ENCODE measurements at places on chromosomes 1 and 21.

DNA sequence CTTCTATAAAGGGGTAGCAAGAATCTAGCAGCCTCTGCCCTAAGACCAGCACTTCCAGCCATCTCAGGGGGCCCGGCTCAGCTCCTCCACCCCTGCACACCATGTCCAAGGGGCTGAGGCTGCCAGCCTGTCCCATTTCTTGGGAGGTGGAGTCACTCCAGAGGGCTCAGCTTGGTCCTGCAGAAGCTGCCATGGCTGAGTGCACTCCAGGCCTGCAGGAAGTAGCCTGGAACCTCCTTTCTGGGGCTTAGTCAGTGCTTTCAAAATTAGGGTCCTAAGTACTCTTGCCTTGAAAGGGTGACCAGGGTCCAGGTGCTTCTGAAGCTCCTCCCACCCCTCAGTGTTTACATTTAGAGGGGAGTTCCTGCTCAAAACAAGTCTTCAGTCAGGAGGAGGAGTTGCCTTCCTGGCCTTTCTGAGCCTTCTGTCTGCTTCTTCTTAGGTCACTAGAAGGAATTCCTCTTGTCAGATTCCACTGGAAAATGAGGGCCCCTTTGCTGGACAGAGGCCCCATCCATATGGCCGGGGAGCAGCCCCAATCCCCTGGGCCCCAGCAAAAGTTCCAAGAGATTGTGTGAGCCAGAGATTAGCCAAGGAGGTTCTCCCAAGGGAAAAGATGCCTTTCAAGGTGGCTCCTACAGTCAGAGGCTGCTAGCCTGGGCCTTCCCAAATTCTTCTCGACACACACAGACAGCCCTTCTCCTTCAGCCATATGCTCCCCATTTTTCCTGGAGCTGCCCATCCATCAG, 128.1 kb upstream of the VAMP3 start:
- no peak for DNase-seq

DNA sequence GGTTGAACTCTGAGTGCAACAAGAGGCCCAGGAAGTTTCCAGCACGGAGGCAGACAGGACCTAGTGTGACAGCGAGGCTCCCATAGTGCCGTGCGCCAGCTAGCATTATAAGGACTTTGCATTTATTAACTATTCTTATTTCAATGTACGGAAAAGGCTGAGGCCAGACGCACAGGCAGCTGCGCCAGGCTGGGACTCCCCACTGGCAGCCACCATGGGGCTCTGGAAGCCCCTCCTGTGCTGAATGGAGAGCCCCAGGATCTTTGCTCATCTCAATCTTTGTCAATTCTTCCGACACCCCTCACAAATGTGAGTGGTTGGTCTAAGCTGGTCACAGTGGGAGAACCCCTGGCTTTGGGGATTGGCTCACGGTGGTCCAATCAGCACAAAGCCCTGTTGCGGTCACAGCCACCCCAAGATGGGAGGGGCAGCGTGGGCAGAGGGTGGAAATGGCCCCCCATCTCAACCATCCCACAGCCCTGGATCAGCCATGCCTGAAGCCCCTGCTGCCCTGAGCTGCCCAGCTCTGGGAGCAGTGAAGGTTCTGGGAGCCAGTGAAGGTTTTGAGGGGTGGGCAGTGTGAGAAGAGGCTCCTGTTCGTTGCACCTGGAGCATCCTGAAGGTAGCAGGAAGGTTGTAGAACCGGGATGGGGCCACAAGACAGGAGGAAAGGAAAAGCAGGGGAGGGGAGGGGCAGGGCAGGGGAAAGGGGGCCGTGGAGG, 59.5 kb upstream of the ADARB1 start:
- DNase-seq = no peak

DNA sequence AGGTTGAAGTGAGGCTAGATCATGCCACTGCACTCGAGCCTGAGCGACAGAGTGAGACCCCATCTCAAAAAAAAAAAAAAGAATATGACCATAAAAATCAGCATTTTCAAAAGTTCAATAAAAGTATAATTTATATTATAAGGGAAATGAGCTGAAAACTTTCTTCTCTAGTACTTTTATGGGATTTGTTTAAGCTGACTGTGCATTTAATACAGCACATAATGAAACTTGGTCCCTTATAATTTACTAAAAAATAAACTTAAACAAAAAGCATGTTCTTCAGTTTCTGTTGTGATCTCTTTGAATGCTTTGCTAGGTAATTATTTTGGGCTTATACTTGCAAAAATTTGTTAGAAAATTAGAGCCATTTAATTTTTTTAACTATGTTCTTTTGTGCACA, 77.8 kb downstream of the NCAM2 start:
- no peak for DNase-seq

GRCh38 chr1:46408356-46409062, 14.4 kb downstream of the FAAH start:
- DNase-seq = no peak

- DNase-seq = no peak
Measured at GRCh38 chr1:221765527-221765926, 23.6 kb upstream of the DUSP10 start.

DNA sequence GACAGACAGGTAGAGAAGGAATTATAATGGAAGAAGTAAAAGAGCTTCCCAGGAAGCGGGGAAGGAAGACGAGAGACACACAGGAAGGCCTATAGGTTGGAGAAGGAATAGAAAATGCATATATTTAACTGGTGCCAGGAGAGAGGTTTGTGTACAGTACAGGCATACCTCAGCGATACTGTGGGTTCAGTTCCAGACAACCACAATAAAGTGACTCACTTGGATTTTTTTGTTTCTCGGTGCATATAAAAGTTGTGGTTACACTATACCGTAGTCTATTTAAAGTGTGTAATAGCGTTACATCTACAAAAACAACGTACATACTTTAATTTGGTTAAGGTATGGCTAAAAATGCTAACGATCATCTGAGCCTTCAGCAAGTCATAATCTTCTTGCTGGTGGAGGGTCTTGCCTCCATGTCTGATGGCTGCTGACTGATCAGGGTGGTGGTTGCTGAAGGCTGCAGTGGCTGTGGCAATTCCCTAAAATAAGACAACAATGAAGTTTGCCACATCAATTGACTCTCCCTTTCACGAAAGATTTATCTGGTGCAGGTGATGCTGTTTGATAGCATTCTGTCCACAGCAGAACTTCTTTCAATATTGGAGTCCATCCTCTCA, 16.0 kb downstream of the YARS1 start:
- DNase-seq = no peak

DNA sequence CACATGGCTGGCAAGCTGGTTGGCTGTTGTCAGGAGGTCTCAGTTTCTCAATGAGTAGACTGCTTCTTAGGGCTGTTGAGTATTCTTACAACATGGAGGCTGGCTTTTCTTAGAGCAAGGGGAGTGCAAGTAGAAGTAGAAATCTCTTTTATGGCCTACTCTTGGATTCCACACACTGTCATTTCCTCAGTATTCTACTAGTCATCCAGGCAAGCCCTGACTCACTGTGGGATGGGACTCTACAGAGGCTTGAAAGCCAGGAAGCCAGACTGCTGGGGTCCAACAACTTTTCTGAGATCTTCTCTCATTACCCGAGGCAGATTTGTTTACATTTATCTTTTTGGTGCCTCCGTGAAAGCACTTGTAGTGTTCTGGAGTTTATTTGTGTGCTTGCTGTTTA, 196.2 kb upstream of the APP start:
- no peak for DNase-seq

- no peak for DNase-seq
Measured at GRCh38 chr1:216379441-216379840, 43.8 kb downstream of the USH2A start.

GRCh38 chr1:91555821-91556531, 55.3 kb downstream of the CDC7 start:
- no peak for DNase-seq

DNA sequence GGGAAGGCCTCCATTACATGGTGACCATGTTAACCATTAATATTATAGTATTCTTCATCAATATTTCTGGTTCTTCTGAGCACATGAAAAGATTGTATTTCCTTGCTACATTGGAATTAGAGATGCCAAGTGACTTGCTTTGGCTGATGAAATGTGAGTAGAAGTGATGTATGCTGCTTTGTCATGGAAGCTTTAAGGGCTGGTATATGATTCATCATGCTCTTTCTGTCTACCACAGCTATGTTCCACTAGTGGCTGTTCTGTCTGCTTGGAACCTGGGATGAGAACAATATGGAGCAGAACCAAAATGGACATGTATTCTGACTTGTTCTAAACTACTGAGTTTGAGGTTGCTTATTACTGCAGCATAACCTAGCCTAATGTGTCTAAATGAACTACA, 163.3 kb downstream of the TM2D1 start:
- DNase-seq = no peak

GRCh38 chr1:118290046-118290445, 105.0 kb upstream of the SPAG17 start:
- no peak for DNase-seq
